Stimulated activated CD8-positive, alpha-beta memory T cell treated with anti-CD3 and anti-CD28 coated beads, Interleukin-15, amount 100 ng/mL, for 4 hours (primary cell): ENCODE measurements at places on chromosomes 2 and 18.
A peak's percentile ranks its signal among the peaks of the same experiment; 100 is the strongest.

GRCh38 chr2:8583400-8584173, 98.3 kb upstream of the ID2 start:
- DNase-seq = peak; percentile 64

GRCh38 chr2:86368161-86368824, 30.9 kb upstream of the REEP1 start:
- no peak for DNase-seq

DNA sequence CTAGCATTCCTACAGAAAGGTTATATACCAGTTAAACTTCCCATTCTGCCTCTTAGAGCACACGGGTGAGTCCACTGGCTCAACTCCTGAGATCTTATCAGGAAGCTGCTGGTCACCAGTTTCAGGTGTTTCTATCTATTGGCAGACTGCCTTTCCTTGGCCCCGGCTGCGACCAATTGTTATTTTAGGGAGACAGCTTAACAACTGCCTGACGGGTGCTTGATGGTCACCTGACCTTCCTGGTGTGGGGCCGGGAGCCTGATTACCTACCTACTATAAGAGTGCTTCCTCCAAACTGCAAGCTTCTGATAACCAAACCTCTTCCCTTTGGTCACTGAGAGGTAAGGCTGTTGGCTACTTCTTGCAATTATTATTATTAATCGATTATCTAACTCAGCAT, 122.1 kb upstream of the XIRP2 start:
- no peak for DNase-seq

GRCh38 chr2:199798831-199799580, 52.0 kb downstream of the FTCDNL1 start:
- no peak for DNase-seq

DNA sequence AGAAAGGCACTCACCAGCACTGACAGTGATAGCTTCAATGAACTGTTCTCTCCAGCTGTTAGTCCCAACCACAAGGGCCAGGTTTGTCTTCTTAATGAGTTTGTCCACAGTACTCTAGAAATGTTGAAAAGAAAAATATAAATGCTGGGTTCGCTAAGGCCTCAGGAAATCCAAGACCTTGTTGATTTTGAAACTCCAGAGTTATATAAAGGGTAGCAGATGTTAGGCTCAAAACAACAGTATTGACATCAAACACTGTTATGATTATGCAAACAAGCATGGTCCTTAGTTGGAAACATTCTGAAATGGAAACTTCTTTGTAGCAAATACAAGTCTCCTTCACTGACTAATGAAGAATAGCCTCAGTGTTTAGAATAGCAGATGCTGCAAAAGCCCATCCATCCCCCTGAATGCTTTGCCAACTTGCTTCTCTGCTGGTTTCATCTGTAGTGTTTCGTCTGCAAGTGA, 291.1 kb downstream of the SLC8A1 start:
- DNase-seq = no peak

DNA sequence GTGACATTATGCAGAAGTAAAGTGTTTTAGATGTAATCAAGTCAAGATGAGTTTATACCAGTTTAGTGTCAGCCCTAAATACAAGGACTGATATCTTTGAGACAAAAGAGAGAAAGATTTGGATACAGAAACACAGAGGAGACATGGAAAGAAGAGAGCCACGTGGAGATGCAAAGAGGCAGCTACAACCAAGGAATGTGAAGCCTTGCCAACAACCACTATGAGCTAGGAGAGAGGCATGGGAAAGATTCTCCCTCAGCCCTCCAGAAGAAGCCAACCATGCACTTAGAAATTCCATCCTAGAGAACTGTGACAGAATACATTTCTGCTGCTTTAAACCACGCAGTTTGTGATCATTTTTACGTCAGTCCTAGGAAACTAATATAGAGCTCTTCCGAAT, 217.2 kb downstream of the DOK6 start:
- no peak for DNase-seq

DNA sequence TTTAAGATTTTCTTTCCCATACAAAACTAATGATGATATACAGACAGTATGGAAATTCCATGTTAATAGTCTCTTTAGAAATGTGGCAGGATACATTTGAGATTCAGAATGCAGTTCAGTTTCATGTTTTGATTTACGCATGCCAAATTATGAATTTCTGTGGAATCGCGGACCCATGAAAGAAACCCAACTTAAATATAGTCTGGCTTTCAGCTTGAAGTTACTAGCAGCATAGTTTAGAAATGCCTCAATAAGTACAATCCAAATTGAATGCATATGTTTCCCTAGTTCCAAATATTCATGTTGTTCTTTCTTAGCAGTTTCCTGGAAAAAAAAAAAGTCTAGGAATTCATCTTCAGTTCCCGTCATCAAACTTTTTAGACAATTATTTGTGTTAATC, 164.1 kb upstream of the RASGRP3 start:
- DNase-seq = no peak

DNA sequence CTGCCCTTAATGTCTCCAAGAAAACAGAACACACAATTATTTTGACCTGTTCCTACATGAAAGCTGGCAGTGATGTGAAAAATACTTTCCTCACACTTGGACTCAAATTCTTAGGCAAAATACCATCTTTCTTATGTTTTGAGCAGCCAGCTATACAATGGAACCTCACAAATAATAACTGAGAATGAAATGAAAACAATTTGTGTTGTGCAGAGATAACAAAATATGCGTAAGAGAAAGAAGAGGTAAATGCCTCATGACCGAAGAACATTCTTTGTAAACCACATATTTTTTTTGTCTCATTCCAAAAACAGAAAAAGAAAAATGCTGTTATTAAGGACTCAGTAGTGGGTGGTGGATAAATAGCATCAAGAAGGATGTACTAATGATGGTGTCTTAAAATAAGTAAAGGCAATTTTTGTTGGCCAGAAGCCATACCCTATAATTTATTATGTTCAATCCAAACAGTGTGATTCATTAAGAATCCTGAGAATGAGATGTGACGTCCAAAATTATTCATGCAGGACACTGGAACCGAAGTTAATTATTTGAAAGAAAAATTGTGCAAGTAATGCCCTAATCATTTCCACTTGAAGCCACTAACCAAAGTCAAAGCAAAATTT, 193.0 kb upstream of the NETO1 start:
- DNase-seq = no peak

DNA sequence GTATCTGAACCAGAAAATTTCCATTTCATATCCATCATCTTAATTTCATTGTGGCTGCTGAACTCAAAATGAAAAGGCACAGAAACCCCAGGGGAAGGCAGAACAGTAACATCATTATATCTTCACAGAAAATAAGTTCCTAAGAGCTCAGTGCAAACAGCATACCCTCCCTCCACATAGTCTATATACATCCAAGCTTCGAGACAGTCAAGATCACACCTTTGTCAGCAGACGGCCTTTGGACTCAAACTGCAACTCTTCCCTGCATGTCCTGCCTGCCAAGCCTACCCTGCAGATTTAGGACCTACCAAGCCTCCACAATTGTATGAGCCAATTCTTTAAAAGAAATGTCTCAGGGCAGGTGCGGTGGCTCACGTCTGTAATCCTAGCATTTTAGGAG, 502.1 kb downstream of the SUCLG1 start:
- no peak for DNase-seq

DNA sequence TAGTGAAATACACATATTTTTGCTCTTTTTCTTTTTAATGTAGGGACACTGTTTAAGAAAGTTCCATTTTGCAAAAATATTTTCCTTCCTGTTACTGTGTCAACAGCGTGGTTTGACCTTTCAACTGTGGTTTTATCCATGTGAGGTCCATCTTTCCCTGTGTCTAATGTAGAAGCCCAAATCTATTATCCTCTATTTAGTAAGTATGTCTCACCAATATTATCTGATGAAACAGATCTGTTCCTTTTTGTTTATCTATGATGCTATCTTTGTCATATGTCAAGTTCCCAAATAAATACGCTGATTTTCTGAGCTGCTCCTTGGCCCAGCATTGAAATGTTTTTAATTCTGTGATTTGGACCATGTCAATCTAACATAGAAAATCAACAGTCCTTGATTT, 3.5 kb upstream of the ARHGAP15 start:
- no peak for DNase-seq

DNA sequence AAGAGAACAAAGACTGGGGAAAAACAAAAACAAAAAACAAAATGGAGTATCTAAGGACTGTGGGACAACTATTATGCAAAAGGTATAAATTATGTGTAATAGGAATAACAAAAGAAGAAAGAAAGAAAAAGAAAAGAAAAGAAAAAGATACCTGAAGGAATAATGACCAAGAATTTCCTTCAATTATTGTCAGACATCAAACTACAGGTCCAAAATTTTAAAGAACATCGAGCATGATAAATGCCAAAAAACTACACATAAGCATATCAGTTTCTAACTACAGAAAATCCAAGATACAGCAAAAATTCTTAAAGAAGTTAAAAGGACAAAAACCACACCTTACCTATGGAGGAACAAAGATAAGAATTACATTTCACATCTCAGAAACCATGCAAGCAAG, 93.0 kb downstream of the SPIRE1 start:
- no peak for DNase-seq

DNA sequence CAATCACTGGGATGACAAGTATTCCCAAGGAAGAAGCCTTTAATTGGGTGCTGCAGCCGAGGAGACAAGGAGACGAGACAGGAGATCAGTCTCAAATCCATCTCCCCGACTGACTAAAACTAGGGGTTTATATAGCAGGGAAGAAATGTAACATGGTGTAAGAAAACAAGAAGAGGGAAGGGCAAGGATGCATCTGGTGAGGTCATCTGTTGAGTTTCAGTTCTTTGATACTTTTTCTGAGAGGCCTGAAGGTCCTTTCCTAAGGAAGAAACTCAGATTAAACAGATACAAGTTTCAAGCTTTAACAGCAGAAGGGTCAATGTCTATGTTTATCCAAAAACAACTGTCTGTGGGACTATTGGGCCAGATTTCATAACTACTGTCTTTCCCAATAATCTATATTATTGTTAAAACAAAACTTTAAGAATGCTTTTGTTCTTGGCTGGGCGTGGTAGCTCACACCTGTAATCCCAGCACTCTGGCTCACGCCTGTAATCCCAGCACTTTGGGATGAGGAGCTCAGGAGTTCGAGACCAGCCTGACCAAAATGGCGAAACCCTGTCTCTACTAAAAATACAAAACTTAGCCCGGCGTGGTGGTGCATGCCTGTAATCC, 2.5 kb upstream of the PDCL3 start:
- DNase-seq = no peak

- no peak for DNase-seq
These were observed 9.4 kb upstream of the PRLH start for GRCh38 chr2:237556773-237557632.

- no peak for DNase-seq
These were observed 1.6 kb downstream of the GALNT13 start for GRCh38 chr2:153873052-153874048.

DNA sequence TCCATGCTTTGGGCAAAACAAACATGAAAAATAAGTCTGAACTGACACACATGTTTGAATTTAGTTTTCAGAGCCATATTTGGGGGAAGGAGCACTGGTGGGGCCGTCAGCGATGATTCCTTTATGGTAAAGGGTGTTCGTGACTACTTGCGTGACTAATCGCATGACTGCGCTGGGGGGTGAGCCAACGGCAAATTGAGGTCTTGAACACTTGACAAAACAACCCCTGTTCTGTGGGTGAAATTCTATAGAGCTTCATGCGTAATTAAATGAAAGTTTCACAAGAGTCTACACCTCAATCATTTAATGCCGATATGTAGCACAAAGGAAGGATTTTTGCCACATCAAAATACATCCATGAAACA, 127.5 kb upstream of the CYP1B1 start:
- DNase-seq = no peak

- no peak for DNase-seq
These were observed 10.6 kb upstream of the PAX3 start for GRCh38 chr2:222309361-222309760.

- DNase-seq = no peak
These were observed 159.4 kb downstream of the DIS3L2 start for GRCh38 chr2:232120911-232121310.

GRCh38 chr2:184370954-184371353, 227.4 kb upstream of the ZNF804A start:
- DNase-seq = no peak
